Left renal pelvis (tissue), 4 donors: ENCODE measurements at places on chromosomes 11 and 22. TPM values are rescaled to one million over a fixed set of nuclear protein-coding genes. Genes with fewer than 3 reads are reported as not detected.

TRPC6 gene
- polyA plus RNA-seq: 7.0 TPM

SLC22A6 gene
- 28.1 TPM for polyA plus RNA-seq

LGR4 gene
- polyA plus RNA-seq: 159 TPM

SNX32 gene
- 2.5 TPM for polyA plus RNA-seq

DRD2 gene
- polyA plus RNA-seq: 0.39 TPM
